MV-4-11 (cell line): ENCODE measurements at places on chromosomes 1 and 21.

- DNase-seq = no peak
These were observed 47.1 kb downstream of the COL6A1 start for GRCh38 chr21:46028573-46029091.

GRCh38 chr1:117654493-117655219 lies 48.8 kb downstream of the TENT5C start:
- no peak for DNase-seq

- DNase-seq = no peak
These were observed 6.0 kb downstream of the AKNAD1 start for GRCh38 chr1:108850929-108851328.

DNA sequence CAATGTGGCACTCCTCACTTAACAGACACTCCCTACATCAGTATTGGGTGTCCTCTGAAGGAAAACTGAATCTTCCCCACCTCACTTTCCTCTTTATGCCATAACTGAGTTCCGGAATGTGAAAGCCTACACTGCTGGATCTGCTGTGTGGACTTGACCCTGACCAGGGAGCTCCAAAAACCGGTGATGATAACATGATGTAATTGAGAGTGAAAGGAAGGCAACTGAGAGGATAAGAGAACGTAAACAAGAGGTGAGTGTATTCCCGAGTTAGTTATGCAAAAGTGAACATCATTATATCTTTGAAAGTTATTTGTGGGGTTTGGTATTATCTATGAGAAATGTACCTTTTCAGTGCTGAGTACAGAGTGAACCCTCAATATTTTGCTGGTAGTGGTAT lies 1794.8 kb downstream of the MRPL39 start:
- no peak for DNase-seq

DNA sequence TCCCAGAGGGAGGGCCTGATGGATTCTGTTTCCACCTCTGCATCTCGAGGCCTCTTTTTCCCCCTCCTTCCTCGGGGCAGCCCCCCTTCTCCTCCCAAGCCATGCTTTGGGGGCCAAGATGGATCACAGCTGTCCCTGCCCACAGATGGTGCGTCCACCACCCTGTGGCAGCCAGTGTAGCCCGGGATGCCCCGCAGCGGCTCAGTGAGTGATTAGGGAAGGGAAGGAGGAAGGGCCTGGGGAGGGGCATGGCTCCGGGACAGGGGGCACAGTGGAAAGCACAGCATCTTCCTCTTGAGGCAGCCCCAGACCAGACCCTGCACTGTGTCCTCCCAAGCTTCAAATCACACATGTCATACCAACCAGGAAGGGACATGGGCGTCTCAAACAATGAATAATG lies 622.4 kb downstream of the MATN1 start:
- no peak for DNase-seq

DNA sequence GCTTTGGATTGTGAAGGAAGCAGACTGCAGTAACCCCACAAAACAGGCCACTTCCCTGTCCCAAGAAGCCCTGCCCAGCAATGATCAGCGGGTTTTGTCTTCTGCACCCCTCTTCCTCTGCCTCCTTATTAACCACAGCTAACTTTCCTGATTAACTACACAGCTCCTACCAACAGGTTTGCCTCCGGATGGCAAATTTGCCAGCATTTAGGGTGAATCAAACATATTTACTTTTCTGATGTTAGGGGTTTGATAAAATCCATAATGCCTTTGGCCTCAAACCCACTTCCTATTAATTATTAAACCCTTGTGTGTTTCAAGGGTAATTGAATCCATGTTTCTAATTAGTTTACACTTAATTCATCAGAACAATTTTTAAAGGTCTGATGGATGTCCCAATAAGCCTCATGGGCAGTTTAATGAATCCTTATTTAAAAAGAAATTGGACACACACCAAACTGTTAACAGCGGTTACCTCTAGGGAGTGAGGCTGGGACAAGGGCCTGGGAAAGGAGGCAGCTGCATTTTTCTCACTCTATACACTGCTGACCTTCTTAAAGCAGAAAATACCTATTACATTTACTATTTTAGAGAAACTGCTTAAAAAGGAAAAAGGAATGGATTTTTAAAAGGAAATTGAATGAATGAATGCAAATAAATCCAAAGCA lies 91.9 kb downstream of the CSMD2 start:
- no peak for DNase-seq

DNA sequence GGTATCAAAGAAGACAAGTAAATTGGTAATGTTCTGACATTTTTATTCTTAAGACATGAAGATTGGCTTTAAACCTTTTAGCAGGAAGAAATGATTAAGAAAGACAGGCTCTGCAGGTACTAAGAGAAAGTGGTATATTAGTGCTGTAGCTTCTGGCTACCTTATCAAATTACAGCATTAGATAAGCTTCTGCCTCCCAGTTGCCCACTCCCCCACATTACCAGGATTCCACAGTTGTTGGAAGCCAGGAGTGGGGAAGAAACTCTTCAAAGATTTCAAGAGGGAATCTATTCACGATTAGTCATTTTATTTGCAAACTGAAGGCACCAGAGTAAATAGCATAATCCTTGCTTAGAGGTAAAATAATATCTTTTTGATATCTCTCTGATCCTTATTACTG lies 274.9 kb downstream of the LMO4 start:
- no peak for DNase-seq

DNA sequence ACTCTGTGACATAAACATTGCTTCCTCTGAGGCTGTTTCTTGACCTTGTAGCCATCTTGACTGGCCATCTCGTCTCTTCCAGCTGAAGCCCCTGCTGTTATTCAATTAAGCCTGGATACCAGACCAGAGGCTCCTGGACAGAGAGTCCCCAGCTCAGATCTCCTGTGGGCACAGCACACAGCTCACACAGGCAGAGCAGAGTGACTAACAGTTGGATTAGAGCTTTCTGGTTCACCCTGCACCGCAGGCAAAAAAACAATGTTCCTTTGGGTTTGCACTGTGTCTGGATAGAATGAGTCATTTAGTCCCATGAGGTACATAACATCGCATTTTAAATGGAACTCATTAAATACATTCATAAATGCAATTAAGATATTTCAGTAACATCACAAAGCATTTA lies 33.4 kb upstream of the USH2A start:
- no peak for DNase-seq

- DNase-seq = no peak
These were observed 11.8 kb downstream of the LRRC8D start for GRCh38 chr1:89832496-89833127.

DNA sequence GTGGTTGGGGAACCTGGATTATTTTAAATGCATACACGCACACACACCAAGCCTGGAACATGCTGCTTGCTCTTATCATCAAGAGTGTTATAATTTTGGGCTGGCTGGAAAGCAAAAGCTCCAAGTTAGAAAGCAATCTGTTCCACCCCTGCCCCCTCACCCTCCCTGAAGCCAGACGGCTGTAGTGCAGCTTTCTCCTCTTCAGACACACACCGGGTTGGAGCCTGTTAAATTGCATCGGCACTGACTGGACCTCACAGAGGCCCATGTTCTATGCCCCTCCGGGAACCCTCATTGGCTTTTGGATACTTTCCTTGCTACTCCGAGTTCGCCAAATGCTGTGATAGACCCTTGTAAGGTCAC lies 90.6 kb upstream of the KCNJ15 start:
- DNase-seq = no peak

- peak; percentile 85 for DNase-seq
These were observed 481 bp downstream of the TAL1 start for GRCh38 chr1:47231301-47232186.

GRCh38 chr1:86429122-86429725 lies 5.3 kb downstream of the CLCA2 start:
- peak; percentile 15 for DNase-seq

GRCh38 chr1:1199961-1200875 lies 6.2 kb downstream of the TNFRSF18 start:
- DNase-seq = no peak

GRCh38 chr1:232108598-232108997 lies 482.0 kb downstream of the DISC1 start:
- no peak for DNase-seq

DNA sequence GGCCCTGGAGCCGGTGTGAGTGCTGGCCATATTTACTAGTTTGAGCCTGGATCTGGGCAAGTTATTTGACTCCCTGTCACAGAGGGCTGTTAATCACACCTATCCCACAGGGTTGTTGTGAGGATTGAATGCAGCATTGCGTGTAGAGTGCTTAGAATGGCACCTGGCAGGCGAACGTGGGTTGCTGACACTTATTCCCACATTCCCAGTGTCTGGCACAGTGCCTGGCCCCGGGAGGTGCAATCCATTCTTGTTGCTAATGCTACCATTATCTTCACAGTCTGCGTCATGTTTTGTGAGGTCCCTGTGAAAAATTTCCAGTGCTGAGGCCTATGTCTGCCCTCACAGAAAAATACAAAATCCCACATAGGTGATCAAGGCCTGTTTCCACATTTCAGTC lies 66.1 kb downstream of the CD2 start:
- DNase-seq = no peak
